ENCODE measurements at places on chromosomes 3 and 15. TPM values are rescaled to one million over a fixed set of nuclear protein-coding genes. Genes with fewer than 3 reads are reported as not detected.

DNA sequence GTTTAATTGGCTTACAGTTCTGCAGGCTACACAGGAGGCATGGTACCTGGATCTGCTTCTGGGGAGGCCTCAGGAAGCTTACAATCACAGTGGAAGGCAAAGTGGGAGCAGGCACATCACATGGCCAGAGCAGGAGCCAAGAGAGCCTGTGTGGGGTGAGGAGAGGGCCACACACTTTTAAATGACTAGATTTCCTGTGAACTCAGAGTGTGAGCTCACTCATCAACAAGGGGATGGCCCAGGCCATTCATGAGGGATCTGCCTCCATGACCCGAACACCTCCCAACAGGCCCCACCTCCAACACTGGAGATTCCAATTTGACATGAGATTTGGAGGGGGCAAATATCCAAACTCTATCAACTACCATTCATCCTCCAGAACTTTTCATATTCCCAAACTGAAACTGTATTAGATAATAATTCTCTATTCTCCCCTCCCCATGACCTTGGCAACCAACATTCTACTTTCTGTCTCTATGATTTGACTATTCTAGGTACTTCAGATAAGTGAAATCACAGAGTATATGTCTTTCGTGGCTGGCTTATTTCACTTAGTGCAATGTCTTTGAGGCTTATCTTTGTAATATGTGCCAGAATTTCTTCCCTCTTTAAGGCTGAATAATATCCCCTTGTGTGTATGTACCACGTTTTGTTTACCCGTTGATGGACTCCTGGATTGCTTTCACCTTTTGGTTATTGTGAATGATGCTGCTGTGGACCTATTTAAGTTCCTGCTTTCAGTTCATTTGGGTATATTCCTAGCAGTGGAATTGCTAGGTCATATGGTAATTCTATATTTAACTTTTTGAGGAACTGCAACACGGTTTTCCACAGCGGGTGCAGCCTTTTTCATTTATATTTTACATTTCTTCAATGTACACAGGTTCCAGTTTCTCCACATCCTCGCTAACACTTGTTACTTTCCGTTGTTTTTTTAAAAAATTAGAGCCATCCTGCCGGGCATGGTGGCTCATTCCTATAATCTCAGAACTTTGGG lies 43.8 kb downstream of the TKT start:
- no peak overlapping the region for H3K4me3 ChIP-seq
- H3K27ac ChIP-seq: no peak overlapping the region
- no peaks in the 10 kb centered on the region for H3K27me3 ChIP-seq
- H3K36me3 ChIP-seq: no peaks in the 10 kb centered on the region
- no peaks in the 10 kb centered on the region for H3K4me1 ChIP-seq

The PLA2G4E gene
- total RNA-seq: not detected

GRCh38 chr3:2992534-2992933 lies 117.6 kb downstream of the IL5RA start:
- no peaks in the 10 kb centered on the region for H3K4me1 ChIP-seq
- H3K36me3 ChIP-seq: peaks cover 4% of the 10 kb centered on the region
- no peak overlapping the region for H3K27ac ChIP-seq
- H3K4me3 ChIP-seq: no peak overlapping the region

- H3K27me3 ChIP-seq: no peaks in the 10 kb centered on the region
- no peaks in the 10 kb centered on the region for H3K4me1 ChIP-seq
- no peak overlapping the region for H3K27ac ChIP-seq
- DNase-seq: no peak
- no peak overlapping the region for H3K4me3 ChIP-seq
- no peaks in the 10 kb centered on the region for H3K36me3 ChIP-seq
Observed at GRCh38 chr3:184678317-184679055, 33.4 kb downstream of the MAGEF1 start.

The GREM1 gene
- 1.4 TPM for total RNA-seq

The CPLX3 gene
- total RNA-seq: 0.66 TPM

DNA sequence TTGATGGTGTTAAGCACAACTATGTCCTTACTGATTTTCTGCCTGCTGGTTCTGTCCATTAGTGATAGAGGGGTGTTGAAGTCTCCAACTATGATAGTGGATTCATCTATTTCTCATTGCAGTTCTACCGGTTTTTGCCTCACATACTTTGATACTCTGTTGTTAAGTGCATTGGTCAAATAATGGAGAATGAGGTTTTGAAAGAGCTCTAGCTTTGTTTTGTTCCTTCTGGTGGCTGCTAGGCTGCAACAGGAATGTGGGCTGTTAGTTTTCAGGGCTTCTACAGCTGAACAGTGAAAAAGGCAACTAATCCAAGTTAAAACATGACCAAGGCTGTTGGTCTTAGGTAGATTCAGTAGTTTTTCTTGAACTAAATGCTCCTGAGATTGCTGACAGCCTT lies 62.6 kb downstream of the BTD start:
- no peaks in the 10 kb centered on the region for H3K4me1 ChIP-seq
- no peaks in the 10 kb centered on the region for H3K36me3 ChIP-seq
- no peak overlapping the region for H3K27ac ChIP-seq
- H3K27me3 ChIP-seq: no peaks in the 10 kb centered on the region

DNA sequence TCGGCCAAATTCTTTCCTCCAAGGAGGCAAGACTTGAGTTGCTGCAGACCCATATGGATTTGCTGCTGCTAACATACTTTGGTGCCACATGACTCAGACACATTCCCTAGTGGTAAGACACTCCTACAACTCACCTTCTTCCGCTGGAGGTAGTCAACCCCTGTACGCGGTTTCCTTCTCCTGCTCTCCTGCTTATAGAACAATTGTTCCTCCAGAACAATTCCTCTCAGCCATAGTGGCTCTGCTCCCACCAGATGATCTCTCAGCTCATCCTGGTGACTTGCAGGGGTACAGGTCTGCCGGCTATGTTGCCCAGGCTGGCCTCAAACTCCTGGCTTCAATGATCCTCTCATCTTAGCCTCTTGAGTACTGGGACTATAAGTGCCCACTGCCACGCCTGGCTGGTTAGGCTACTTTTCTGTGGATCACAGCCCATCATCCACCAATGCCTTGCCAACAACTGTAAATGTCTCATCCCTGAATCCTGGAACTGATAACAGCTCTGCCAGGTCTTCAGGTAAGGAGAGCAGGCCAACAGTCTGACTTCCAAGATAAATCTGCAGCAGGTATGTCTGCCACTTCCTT lies 2.4 kb upstream of the CXCR6 start:
- H3K27me3 ChIP-seq: no peaks in the 10 kb centered on the region
- H3K4me1 ChIP-seq: no peaks in the 10 kb centered on the region
- H3K4me3 ChIP-seq: no peak overlapping the region
- DNase-seq: no peak
- no peaks in the 10 kb centered on the region for H3K36me3 ChIP-seq

DNA sequence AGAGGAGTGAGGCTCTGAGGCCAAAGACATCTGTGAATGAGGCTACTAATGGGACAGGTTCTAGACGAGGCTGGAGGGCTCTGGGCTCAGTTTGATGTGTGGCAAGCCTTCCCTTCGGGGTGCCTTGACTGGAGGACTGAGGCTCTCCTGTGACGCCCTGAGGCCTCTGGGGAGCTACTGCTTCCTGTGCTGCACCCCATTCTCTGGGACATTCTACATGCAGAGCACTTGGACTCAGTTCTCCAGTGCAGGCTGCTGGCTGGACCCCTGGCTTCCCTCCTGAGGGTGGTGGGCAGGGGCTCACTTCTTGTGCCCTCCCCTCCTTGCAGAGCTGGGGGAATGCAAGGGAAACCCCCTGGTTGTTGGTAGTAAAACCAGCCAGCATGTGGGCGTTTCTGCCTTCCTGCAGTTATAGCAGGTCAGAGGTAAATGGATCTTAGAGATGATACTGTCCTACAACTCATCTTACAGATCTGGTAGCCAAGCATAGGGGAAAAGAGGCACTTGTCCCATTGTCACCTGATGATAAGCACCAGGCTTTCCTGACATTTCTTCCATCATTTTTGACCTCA lies 133.3 kb downstream of the CHDH start:
- no peak for DNase-seq
- H3K4me3 ChIP-seq: no peak overlapping the region
- H3K27me3 ChIP-seq: no peaks in the 10 kb centered on the region
- H3K27ac ChIP-seq: no peak overlapping the region
- H3K4me1 ChIP-seq: no peaks in the 10 kb centered on the region

The EXD1 gene
- not detected for total RNA-seq

DNA sequence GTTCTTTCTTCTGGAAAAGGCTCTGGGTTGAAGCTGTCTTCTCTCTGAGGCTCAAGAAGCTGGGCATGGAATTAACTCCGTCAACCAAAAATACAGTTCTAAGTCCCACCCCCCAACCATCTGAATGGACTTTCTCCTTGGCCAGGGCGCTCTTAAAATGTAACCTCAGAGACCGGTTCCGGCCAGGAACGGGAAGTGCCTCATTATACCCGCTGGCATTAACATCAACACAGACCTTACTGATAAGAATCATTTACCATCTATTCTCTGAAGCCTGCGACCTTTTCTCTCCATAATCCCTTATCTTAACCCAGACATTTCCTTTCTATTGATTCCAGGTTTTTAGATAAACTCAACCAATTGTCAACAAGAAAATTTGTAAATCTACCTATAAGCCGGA lies 64.7 kb downstream of the ATP1B3 start:
- H3K36me3 ChIP-seq: no peaks in the 10 kb centered on the region
- DNase-seq: no peak
- peak overlapping the region; percentile 69 for H3K27ac ChIP-seq
- no peaks in the 10 kb centered on the region for H3K4me1 ChIP-seq

GRCh38 chr15:43541785-43542184 lies 24.4 kb downstream of the MAP1A start:
- no peak overlapping the region for H3K4me3 ChIP-seq
- DNase-seq: no peak
- no peak overlapping the region for H3K27ac ChIP-seq

- no peaks in the 10 kb centered on the region for H3K27me3 ChIP-seq
- no peaks in the 10 kb centered on the region for H3K4me1 ChIP-seq
- no peak overlapping the region for H3K27ac ChIP-seq
- H3K36me3 ChIP-seq: no peaks in the 10 kb centered on the region
- no peak overlapping the region for H3K4me3 ChIP-seq
- no peak for DNase-seq
Observed at GRCh38 chr15:76235186-76235826, 76.0 kb downstream of the ETFA start.
